ENCODE measurements at places on chromosomes 5 and 9.

DNA sequence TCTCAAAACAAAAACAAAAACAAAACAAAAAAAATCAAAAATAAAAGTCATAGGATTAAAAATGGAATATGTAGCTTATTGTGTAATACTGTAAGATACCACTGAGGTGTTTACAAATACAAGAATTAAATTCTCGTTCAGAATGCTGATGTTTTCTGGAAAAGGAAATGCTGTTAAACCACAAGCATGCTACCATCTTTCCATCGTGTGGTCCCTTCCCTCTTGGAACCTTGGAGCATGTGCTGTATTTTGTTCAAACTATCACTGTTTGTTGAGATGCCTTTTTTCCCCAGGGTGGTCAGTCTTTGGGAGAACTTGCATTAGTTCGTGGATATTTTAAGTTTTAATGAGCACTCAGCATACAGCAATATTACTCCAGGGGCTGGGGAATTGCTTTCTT lies 39.7 kb downstream of the SUB1 start:
- peak; percentile 3 for DNase-seq

DNA sequence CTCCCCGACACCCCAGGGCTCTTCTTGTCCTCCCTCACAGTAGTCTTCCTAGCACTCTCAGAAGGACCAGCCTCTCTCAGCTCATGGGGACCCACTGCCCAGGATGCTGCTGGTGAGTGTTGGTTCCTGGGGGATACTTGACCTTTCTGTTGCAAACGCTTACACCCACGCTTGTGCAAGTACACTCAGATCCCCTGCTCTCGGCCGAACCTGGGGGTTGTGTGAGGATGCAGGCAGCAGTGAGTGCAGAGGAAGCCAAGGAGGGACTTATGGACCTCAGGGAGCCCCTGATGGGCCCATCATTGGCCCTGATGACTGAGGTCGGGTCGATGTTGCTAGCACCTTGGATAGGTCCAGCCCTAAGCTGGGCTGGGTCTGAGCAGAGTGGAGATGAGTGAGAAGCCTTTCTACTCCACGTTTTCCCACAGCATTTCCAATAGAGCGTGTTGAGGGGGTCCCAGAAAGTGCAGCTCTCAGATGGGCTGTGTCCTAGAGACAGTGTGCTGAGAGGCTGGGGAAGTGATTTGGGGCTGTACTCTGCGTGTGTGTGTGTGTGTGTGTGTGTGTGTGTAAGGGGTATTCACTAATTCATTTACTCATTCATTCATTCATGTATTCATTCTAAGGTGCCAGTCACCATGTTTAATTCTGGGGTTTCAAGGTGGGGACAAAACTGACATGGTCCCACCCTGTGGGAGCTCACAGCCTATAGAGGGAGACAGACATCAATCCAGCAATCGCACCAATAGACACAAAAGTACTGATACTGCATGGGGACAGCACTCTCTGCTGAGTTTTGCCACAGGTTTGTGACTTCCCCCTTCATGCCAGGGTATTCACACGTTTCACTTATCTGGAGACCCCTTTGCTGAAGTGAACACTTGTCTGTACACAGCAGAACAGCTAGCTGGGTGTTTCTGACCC lies 25.2 kb upstream of the PITX1 start:
- DNase-seq = no peak

DNA sequence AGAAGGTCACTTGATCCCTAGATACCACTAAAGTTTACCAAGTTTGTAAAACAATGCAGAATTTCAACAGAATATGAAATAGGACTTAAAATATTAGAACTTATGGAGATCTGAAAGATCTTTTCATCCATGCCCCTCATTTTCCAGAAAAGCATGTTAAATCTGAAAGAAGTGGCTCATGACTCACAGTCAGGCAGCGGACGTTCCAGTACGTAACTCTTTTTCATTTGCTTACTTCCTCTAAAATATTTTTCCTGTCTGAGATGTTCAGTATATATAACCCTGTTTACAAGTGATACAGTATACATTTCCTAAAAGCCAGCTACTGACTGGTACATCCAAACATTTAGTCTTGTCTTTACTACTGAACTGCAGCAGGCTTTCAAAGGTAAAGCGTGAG lies 22.3 kb downstream of the FBXW2 start:
- DNase-seq = no peak

- DNase-seq = peak; percentile 80
These were observed 1.2 kb downstream of the CDKN2B-AS1 start for GRCh38 chr9:21995666-21996398.

- DNase-seq = no peak
These were observed 44.8 kb upstream of the C9orf72 start for GRCh38 chr9:27618066-27618465.

- DNase-seq = no peak
These were observed 191.0 kb upstream of the S1PR3 start for GRCh38 chr9:88800329-88800682.

- no peak for DNase-seq
These were observed 281.7 kb downstream of the CCDC171 start for GRCh38 chr9:15834541-15834940.

GRCh38 chr5:161311146-161311708 lies 235.3 kb downstream of the GABRB2 start:
- no peak for DNase-seq

DNA sequence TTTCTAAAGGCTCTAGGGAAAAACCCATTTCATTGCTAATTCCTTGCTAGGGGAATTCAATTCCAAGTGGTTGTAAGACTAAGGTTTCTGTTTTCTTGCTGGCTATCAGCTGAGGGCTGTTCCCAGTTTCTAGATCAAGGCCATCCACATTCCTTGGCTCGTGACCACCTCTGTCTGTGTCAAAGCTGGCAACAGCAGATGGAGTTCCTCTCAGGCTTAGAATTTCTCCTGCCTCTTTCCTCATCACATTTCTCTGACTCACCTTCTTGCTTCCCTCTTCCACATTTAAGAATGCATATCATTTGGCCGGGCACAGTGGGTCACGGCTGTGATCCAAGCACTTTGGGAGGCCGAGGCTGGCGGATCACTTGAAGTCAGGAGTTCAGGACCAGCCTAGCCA lies 19.0 kb downstream of the DAB2IP start:
- no peak for DNase-seq

DNA sequence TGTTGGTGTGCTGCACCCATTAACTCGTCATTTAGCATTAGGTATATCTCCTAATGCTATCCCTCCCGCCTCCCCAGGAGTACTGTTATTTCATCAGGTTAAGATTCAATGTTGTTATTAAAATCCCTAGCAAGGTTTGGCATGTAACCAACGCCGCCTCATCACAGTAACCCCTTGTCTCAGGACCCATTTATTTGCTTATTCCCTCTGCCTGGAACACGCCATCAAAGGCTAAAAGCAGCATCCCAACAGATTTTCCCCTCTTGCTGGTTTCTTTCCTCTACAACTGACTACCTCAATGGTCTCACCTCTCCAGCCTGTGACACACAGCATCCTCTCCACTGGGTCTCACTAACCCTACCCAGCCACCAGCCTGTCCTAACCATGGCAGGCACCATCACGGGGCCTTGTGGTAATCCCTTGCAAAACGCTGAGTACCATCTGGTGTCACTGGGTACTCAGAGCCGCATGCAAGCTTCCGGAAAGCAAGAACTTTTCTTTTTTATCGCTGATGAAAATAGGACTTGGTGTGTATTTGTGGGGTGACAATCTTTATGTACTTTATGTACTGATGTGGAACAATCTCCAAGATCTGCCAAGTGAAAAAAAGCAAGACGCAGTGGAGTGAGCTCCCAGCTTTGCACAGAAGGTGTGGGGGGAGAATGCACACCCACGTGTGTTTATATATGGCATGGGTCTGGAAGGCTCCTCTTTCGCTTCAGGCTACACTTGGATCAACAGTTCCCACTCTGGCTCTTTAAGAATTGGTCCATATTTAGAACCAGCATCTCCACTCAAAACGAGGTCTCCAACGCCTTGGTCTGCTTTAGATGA lies 6.1 kb downstream of the RPS14 start:
- DNase-seq = no peak

- no peak for DNase-seq
These were observed 202.2 kb downstream of the CHSY3 start for GRCh38 chr5:130106480-130106879.

DNA sequence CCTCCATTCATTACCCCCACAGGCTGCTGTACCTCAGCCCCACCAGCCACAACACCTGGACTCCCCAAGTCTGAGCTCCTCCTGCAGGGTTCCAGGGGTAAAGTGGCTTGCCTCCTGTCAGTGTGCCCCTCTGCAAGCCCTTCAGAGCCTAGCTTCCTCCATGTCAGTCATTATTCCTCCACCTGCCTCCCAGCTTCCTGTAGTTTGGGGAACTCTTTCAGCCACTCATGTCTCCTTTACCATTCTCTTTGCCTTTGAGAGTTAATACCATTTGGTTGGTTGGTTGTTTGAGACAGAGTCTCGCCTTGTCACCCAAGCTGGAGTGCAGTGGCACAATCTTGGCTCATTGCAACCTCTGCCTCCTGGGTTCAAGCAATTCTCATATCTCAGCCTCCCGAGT lies 36.2 kb downstream of the IRF1 start:
- DNase-seq = no peak

DNA sequence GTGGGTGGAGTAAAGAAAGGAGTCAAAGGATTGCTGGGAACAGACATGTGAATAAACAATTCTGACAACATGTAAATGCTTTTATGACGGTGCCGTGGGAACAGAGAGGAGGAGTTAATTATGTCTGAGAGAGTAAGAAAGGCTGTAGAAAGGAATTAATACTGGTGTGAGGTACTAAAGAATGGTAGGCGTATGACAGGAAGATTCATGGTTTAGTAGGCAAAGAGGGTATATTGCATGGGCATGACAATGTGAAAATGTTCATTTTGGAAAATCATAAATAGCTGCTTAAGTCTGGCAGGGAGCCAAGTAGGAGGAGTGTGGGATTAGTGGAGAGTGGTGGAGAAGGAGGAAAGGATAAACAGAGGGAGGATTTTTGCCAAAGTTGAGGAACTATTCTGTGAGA lies 19.7 kb downstream of the NAA35 start:
- DNase-seq = no peak

DNA sequence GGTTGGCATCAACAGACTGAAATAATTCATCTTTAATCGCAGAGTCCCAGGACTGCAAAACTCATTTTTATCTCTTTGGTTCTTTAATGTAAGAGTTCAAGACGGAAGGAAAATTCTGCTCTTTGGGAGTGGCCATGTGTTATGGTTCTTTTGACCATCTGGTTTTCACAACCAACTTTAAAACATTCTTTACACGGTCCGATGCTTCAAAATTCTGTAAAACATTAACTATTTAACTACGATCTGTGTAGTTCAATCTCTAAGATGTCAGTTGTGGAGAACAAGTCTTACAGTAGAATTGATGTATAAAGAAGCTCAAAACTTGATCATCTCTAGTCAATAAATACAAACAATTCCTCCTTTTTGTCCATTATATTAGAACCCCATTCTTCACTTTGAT lies 83.0 kb downstream of the CMYA5 start:
- no peak for DNase-seq

GRCh38 chr9:105967797-105968196 lies 273.5 kb downstream of the TMEM38B start:
- no peak for DNase-seq

- DNase-seq = peak; percentile 66
These were observed 189.6 kb upstream of the SEMA6A start for GRCh38 chr5:116763987-116764866.

DNA sequence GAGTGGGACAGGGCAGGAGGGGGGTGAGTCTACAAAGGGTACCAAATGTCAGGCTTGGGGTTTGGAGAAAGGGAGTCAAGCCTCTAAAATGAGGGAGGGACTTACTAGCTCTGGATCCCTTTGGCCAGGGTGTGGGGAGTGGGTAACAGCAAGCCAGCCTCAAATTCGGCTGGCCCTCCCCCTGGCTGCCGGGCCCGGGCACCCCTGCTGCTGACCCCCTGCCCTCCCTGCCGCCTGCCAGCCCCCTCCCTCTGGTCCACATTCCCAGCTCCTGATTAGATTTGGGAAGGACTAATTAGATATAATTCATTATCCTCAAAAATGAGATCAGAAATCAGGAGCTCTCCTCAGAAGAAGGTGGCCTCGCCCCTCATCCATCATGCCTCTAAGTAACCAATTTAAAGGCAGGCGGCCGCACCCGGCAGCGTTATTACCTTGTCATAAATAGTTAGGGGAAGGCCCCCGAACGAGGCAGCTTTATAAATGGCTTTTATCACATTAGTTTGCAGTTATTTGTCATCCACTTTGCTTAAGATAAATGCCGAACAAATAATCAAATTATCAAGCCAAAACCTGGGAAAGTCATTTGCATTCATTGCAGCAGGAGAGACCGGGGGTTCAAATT lies 44.6 kb downstream of the LMX1B start:
- no peak for DNase-seq

GRCh38 chr5:154133591-154133990 lies 56.9 kb upstream of the GALNT10 start:
- DNase-seq = no peak

DNA sequence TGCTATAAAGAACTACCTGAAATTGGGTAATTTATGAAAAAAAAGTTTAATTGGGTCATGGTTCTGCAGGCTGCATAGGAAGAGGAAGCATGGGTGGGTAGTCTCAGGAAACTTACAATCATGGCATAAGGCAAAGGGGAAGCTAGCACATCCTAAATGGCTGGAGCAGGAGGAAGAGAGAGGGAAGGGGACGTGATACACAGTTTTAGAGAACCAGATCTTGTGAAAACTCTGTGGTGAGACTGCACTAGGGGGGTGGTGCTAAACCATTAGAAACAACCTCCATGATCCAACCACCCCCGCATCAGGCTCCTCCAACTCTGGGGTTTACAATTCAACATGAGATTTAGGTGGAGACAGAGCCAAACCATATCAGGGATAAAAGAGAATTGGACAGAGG lies 624.2 kb downstream of the PRR16 start:
- DNase-seq = no peak

DNA sequence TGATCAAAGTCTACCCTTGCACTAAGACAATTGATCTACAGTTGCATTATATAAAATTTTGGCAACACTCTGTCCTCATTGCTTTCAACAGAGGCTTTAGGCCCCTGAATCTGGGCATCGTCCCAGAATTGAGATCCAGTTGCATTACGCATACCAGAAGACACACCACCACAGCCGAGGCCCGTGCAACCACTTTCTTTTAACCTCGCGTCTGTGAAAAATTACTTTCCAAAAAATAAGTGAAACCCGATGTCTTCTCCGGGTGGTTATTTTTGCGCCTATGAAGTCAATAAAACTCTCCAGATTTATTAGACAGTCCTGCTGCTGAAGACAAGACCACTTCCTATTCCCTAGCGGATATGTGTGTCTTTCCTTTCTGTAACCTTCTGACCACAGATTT lies 52.1 kb upstream of the NFIB start:
- no peak for DNase-seq

DNA sequence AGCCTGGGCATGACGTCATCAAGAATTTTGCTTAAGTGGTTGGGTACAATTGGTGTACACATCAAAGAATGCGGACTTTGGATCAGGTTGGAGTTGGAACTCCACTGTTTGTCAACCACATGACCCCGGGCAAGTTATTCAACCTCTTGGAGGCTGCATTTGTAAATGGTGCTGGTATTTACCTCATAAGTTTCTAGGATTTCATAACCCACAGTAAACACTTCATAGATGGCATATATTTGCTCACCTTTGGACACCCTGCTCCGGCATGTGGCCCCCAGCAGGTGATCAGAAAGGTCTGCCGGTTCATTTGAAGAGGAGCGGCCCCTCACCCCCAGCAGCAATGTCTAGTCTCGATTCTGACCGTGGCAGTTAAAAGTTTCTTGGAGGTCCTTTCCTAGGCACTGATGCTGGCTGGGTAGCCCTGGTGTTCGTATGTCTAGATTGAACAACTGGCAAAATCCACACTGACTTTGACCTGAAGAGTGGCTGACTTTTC lies 60.6 kb downstream of the IL6ST start:
- DNase-seq = no peak

GRCh38 chr5:82847562-82847961 lies 229.6 kb downstream of the TMEM167A start:
- DNase-seq = no peak

GRCh38 chr9:5446451-5447236 lies 3.7 kb upstream of the CD274 start:
- no peak for DNase-seq

All from islet precursor cell (in vitro differentiated cells).